CD4-positive, alpha-beta T cell treated with Interleukin-1 beta for 1 hour (primary cell): ENCODE measurements at places on chromosomes 13 and 19.

DNA sequence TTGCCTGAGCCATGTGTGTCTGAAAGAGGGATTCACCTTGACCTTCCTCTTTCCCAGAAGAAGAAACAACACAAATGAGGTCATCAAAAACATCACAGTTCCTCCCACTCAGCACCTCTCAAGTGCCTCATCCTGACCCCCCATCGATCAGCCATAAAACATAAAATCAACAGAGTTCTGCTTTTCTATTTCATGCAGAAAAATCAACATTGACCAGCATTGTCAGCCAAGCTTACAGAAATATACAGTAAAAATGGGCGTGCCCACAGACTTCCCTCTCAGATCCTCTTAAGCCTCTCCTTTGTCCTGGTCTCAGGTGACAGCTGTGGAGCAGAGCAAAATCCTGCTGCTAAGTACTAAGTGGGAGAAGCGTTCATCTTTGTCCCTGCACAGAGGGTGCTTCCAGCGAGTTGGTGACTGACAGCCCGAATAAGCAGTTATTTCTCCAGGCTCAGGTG is 213.3 kb downstream of the OLFM4 start:
- DNase-seq = no peak

DNA sequence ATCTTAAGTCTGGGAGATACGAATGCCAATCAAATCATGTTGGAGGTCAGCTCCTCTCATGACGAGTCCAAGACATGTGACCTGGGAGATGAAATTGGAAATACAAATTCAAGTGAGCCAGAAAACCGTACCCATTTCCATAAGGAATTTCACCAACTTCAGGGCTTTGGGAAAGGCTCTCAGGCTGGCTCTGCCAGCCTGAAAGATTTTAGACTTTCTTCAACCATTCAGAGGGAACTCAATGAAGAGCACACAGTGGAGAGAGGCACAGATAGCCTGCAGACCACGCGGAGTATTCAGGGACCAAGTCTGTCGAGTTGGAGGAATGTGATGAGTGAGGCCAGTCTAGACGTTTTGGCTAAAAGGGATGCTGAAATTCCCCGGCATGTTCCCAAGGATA is 204.6 kb downstream of the MTUS2 start:
- no peak for DNase-seq

GRCh38 chr13:62704875-62705274 is 1289.2 kb upstream of the PCDH20 start:
- no peak for DNase-seq

DNA sequence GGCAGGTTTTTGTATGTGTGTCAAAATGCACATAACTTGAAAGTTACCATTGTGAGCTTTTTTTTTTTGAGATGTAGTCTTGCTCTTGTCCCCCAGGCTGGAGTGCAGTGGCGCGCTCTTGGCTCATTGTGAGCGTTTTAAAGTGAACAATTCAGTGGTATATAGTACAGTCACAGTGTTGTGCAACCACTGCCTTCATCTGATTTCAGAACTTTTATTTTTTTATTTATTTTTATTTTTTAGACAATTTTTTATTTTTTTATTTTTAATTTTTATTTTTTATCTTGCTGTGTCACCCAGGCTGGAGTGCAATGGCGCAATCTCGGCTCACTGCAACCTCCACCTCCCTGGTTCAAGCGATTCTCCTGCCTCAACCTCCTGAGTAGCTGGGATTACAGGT is 15.0 kb downstream of the SLC25A42 start:
- DNase-seq = no peak

DNA sequence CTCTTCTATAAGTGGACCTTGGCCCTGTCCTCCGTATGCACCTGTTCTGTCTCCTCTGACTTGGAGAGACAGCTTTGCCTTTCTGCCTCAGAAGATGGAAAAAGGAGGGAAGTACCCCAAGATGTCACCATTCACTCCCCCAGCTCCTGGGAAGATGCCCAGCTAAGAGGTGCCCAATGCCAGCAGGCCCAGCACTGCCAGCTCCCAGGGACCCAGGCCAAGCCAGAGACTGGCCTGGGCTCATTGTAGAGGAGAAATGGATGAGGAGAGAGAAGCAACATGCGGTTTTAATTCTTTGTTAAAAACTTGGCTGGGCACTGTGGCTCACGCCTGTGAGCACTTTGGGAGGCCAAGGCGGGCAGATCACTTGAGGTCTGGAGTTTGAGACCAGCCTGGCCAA is 111.5 kb upstream of the ZNF507 start:
- DNase-seq = no peak

DNA sequence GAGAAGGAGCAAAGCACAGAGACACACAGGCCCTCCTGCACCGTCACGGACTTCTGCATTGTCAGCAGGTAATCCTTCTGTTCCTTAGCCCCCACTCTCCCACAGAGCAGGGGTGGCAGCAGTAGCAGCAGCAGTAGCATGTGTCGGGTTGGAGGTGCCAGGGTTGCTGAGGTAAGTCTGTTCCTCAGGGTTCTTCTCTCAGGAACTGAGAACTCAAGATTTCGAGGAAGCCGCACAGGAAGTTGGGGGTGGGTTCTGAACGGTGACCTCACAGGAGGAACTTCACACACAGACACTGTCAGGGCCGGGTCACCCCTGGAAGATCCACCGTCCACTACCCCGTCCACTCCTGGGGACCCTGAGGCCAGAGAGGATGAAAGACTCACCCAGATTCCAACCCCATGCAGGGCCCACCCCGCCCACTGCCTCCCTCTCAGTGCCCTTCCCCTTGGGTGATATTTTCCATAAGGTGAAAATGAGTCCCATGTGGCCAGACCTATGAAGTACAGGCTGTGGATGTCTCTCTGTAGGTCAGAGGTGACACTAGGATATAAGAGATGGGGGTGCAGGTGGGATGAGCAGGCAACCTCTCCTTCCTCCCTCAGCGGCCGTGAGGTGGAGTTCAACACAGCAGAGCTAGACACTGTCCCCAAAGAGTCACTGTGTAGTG is at the start of gene SIGLEC12:
TSS of gene SIGLEC12 (minus strand) at position 207 of the 670 bp plus-strand sequence. CDS start at position 140, 67 bp downstream.
- DNase-seq = peak; percentile 42

DNA sequence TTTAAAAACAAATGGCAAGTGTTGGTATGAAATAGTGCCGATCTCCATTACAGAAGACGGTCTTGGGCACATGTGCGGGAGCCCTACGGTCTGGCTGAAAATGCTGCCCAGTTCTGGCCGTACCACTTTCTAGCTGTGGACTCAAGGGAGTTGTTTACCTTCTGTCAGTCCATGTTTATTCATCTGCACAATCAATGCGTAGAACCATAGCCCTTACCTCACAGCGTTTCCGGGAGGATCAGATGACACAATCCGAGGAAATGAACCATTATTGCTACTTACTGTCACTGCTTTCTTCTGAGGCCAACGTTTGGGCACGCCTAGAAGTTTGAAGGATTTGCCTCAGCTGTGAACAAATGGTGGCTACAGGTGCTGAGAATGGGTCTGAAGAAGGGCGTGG is 31.2 kb downstream of the GADD45B start:
- peak; percentile 53 for DNase-seq

- no peak for DNase-seq
Measured at GRCh38 chr13:30676672-30677071, 58.7 kb upstream of the ALOX5AP start.

DNA sequence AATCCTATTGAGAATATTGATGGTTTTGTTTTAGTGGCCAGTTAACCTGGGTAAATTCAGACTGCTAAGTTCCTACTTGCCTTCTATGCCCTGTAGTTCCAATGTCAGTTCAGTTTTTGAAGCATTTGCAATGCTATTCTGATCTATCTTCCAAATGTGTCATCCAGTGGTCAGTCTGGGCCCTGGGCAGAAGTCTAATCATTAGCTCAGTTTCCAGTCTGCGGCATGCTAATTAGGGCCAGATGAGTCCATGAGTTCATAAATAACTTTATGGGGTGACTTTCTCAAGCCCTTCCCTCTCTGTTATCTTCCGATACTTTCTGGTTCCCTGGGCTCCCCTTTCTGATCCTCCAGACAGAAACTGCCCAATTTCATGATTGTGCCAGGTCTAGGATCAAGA is 32.7 kb downstream of the FAM187B start:
- no peak for DNase-seq

DNA sequence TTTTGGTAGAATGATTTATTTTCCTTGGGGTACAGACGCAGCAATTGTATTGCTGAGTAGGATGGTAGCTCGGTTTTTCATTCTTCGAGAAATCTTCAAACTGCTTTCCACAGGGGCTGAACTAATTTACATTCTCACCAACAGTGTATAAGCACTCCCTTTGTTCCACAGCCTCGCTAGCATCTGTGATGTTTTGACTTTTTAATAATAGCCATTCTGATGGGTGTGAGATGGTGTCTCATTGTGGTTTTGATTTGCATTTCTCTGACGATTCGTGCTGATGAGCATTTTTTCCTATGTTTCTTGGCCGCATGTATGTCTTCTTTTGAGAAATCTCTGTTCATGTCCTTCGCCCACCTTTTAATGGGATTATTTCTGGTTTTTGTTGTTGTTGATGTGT is 54.8 kb upstream of the UQCRFS1 start:
- DNase-seq = no peak

GRCh38 chr13:113658836-113659235 is 838 bp upstream of the ATP4B start:
- no peak for DNase-seq

DNA sequence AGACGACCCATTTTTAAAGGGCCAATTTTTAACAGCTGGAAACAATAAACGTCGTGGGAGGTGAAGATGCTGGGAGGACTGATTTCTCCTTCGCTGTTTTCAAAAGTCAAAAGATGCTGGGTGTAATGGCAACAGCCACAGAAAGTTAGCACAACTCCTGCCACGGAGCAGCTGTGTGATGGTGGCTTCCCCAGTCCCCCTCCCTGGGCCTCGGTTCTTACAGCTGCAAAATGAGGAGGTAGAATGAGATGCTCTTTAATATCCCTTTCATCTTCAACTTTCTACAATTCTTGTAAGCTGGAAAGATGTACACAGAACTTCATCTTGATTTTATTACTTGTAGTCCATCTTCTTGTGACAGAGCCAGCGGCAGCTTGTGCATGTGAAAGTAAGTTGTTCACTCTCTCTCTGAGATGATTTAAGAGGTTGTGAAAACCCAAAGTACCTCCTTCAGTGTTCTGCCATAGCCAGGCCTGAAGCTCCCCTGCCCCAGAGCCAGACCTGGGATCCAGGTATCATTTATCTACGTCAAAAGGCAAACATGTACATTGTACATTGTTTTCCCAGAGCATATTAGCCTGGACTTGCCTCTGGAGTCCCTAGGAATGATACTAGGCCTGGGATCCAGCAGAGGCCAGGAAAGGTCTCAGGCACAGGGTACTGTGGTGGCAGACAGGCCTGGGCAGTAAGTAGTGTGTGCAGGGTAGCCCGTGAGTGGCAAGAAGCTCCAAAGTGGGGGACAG is 3.4 kb upstream of the UBE2L5 start:
- no peak for DNase-seq

DNA sequence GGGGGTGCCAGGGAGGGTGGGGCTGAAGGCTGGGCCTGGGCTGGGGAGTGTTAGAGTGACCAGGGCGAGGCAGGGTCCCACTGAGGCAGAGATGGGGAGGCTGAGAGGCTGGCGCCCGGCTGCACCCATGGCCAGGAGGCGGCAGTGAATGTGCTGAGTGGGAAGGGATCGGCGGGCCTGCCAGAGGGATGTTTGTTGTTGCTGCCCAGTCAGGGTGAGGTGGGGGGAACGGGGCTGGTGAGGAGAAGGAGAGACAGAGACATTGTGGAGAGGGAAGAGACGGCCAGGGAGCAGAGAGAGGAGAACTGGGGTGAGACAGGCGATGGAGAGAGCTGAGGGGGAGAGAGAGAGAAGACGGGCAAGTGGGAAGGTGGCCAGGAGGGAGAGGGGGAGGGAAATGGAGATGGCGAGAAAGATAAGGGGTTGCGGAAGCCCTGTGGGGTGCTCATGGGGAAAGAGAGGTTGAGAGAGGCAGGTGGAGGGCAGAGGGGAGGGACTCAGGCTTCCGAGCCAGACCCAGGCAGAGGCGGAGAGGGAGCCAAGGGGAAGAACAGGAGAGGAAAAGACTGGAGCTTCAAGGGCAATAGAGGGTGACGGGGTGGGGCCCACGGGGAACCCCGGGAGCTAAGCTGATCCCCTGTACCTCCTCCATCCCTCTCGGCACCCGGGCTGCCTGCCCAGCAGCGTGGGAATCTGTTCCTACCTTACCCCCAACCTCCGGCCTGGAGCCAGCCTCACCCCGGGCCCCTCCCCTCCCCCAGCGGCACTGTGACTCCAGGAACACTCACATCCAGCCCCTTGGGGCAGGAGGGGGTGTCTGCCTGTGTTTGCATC is 690 bp upstream of the B3GNT8 start:
- DNase-seq = peak; percentile 66

DNA sequence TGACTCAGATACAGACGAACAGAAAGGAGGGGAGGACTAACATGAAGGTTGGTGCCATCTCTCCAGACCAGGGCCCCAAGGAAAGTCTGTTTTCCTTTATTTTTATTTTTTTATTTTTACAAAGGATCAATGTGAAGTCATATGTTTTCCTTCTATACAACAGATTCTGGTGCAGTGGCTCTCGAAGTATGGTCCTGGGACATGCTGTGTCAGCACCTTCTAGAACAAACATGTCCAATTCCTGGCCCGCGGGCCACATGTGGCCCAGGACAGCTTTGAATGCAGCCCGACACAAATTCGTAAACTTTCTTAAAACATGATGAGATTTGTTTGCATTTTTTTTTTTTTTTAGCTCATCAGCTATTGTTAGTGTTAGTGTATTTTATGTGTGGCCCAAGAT is 174.7 kb downstream of the FLT1 start:
- no peak for DNase-seq

DNA sequence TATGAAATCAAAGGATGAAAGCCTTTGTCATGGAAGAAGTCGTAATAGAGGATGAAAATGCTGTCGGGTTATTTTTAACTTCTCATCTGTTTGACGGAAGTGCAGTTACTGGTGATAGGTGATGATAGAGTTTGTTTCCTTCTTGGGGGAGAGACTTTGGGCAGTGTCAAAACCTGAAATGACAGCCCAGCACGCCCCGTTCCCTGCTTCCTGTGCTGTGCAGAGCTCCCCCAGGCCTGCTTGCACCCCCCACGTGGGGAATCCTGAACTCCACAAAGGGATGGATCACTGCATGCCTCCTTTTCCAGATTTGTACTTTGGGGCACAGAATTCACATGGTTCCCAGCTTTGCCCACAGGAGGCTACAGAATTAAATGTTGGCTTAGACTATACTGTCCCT is 102.7 kb downstream of the ATP11A start:
- DNase-seq = no peak

GRCh38 chr19:41302624-41303351 is 7.2 kb upstream of the CCDC97 start:
- peak; percentile 76 for DNase-seq
